ENCODE measurements at places on chromosomes 3 and 15.

DNA sequence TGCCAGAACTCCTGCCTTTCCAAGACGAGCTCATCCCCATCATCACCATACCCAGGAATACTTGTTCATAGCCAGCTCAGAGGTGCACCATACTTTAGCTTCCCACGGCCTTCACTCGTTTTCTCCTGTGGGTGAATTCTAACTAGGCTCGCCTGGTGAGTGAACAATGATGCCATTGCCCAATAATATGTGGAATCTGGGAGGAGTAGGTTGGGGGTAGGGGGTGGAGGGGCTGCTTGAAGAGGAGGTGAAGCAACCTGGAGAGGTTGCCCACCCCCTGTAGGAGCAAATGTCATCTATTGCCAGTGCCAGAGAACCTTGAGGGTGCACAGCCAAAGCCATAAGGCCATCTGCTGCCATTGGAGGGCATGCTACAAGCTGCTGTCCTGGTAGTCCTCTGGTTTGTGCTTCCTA lies 592 bp upstream of the ZNF445 start:
- DNase-seq, result no peak

DNA sequence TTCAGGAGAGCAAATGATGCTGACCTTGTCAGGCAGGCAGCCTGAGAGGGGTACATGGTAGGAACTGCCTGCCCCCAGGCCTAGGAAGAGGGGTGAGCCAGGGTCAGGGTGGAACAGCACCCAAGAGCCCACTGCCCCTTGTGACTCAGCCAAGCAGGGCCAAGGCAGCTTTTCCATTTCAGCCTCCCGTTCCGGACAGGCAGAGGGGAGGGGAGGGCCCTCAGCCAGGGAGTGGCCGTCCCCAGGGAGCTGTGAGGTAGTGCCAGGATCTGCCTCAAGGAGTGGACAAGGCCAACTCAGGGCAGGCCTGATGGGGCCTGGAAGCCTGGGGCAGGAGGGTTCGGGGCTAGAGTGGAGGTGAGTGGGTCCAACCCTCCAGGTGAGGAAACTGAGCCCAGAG lies 5.1 kb upstream of the ANKRD63 start:
- no peak for DNase-seq

- DNase-seq, result no peak
These were observed 370.3 kb upstream of the PLSCR5 start for GRCh38 chr3:146975476-146975875.

GRCh38 chr3:72505539-72506405 lies 342.5 kb downstream of the SHQ1 start:
- DNase-seq, result no peak

DNA sequence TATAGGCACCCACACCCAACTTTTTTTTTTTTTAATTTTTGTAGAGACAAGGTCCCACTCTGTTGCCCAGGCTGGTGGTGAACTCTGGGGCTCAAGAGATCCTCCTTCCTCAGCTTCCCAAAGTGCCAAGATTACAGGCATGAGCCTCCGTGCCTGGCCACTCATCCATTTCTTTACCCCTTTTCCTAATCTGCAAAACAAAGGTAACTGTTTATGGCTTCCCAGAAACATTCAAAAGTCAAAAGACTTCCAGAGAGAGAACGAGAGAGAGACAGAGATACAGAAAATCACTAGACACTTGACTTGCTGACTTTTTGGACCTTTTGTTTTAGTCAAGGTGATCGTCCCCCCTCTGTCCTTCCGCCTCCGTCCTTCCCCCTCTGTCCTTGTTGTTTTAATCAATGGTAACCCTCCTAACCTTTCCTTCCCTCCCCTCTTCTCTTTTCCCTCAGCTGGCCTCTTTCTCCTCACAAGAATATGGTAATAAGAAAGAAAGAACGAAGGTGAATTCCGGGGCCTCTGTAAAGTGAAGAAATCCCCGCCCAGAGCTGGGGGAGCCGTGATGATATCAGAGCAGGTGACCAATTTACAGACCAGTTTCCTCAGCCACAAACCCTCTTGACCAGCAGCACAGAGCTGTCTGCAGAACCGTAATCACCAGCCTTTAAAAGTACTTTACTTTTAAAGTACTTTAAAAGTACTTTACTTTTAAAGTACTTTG lies 21.9 kb downstream of the KLHL6 start:
- DNase-seq, result no peak
